ENCODE measurements at places on chromosomes 4 and X.

DNA sequence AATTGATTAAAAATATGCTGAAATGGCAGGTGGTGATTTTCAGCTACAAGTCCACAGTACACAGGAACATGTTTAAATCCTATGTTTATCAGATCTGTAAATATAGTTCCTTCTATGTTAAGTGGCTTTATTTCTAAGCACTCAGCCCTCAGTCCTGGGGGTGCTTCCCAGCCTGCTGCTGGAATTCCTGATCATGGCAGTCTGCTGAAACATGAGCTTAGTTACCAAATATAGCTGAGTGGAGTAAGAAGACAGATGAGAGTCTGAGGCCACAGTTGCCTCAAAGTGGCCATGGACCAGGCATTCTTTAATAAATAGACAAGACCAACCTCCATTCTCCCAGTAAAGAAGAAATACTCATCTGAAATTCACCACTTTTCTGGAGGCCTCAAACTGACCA is 17.1 kb upstream of the DDX60 start:
- no peak for DNase-seq

DNA sequence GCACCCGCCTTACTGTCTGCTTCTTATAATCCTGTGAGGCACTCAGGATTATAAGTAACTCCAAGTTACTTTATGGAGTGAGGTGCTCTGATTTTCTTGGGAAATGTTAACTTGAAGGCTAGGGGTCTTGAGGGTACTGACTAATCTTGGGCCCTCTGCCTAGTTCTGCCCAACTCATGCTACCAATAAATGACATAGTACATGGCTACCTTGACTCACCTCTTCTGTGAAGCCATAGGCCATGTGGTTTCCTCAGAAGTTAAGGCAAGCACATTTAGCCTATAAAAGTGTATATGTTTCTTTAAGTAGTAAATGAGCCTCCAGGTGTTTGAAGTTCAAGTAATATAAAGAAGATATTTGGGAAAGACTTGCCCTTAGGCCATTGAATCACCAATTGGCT is 99.8 kb upstream of the CASK start:
- no peak for DNase-seq

- peak; percentile 71 for DNase-seq
These were observed 86.1 kb downstream of the CPE start for GRCh38 chr4:165464813-165465381.

- peak; percentile 18 for DNase-seq
These were observed 766.6 kb downstream of the FAT4 start for GRCh38 chr4:126081336-126081735.

DNA sequence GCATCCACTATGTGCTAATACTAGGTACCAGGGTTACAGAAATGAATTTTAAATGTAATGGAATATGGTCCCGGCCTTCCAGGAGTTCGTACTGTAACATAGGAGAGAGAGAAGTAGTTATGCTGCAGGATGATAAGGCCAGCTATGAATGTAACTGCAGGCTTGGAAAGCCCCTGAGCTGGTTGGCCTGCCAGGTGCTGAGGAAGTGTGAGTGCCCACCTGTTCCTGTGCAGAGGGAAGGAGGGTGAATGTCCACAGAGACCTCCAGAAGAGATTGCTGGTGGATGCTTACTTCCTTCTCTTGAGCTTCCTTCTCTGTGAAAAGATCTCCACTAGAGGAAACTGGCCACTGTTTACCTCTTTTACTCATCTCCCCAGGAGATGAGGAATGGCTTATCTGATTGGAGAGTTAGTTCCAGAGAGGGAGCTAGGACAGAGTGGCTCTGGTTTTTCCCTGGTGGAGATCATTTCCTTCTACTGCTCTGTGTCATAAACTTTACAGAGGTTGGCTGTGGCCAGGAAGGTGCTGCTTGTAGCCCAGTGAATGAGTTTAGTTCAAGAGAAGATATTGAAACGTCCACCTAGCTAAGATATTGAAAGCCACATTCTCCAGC is 114.0 kb upstream of the LNX1 start:
- no peak for DNase-seq

DNA sequence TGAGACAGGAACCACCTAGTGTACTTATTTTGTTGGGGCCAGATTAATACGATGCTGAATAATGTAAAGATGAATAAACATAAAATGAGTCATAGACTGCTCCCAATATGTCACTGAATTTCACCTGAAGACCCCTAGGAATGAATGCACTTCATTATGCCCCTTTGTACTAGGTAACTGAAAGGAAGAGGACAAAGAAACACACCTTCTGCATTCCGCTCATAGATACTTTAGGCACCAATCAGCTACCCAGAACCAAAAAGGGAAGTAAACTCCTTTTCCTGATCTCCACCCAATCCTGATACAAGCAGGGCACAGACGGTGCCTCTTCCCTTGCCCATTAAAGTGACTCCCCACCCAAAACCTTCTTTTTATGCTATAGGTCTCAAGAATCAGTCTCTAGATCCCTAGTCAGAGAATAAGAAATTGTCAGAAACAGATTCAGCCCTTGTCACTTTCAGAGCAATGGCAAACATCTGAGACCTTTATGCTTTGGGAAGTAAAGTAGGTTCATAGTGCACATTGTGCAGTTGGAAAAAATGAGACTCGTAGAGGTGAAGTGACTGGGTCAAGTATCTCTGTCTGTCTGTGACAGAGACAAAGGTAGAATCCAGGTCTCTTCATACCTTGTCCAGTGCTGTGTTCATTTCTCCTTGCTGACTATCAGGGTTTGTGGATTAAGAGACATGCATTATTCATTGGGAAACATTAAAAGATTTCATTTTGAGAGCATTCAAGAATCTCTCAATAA is 2.3 kb downstream of the GPR174 start:
- DNase-seq: no peak

DNA sequence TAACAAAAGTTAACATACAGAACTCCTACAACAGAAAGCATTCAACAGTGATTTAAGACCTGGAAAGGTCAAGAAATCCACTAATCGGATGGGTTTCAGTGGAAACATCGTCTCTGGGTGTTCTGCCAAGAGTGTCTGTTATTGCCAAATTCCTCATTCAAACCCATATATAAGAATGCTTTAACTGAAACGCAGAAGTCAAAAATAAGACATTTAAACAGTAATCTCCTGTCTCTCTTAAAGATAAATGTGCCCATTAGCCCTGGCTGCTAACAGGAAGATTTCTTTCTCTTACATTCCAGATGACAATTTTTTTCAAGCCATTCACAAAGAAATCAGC is 31.5 kb downstream of the DCTD start:
- DNase-seq: peak; percentile 29

Data from GM03348 (cell line).